H4 (cell line): ENCODE measurements at places on chromosomes 13 and 19. TPM values are rescaled to one million over a fixed set of nuclear protein-coding genes. Genes with fewer than 3 reads are reported as not detected.

- DNase-seq = no peak
These were observed 9.3 kb upstream of the RCBTB2 start for GRCh38 chr13:48542138-48542537.

DNA sequence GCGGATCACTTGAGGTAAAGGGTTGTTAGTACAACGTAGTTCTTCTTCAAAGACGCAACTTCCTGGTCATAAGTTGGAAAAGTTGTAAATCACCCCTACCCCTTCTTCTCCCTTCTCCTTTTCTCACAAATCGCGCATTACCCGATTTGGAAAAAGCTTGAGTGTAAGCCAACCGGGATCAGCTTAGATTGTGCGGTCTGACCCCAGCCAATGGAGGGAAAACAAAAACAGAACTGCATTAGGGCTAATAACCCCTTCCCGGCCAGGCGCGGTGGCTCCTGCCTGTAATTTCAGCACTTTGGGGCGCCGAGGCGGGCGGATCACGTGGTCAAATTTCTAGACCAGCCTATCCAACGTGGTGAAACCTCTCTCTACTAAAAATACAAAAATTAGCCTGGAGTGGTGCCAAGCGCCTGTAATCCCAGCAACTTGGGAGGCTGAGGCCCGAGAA, 806 bp downstream of the ZNF90 start:
- no peak for DNase-seq

- DNase-seq = no peak
These were observed 25.1 kb downstream of the TINCR start for GRCh38 chr19:5542665-5543064.

The LILRB2 gene
- not detected in 2 replicates for total RNA-seq

The NOTCH3 gene
- total RNA-seq = 1.1 and 1.5 TPM in 2 replicates

The ZNF714 gene
- total RNA-seq = 0.70 and 3.1 TPM in 2 replicates

DNA sequence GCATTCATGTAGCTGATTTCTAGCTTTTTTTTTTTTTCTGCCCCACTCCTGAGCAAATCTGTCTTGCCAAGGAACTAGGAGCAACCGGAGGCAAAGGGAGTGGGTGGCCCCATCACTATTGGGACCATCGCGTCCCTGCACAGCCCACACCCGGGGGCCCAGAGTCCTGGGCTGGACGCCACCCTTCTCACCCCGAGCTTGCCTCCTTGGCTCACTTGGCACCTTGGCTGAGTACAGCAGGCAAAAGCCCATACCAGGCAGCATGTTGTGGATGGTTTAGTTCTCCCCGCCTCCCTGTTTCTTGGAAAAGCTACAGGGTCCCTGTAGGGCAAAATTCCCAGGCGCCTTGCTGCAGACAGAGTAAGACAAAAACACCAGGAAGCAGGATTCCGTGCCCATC, 13.7 kb downstream of the SMIM24 start:
- no peak for DNase-seq

The FTL gene
- 22,782 and 25,960 TPM in 2 replicates for total RNA-seq

The NKG7 gene
- total RNA-seq = not detected in 2 replicates

DNA sequence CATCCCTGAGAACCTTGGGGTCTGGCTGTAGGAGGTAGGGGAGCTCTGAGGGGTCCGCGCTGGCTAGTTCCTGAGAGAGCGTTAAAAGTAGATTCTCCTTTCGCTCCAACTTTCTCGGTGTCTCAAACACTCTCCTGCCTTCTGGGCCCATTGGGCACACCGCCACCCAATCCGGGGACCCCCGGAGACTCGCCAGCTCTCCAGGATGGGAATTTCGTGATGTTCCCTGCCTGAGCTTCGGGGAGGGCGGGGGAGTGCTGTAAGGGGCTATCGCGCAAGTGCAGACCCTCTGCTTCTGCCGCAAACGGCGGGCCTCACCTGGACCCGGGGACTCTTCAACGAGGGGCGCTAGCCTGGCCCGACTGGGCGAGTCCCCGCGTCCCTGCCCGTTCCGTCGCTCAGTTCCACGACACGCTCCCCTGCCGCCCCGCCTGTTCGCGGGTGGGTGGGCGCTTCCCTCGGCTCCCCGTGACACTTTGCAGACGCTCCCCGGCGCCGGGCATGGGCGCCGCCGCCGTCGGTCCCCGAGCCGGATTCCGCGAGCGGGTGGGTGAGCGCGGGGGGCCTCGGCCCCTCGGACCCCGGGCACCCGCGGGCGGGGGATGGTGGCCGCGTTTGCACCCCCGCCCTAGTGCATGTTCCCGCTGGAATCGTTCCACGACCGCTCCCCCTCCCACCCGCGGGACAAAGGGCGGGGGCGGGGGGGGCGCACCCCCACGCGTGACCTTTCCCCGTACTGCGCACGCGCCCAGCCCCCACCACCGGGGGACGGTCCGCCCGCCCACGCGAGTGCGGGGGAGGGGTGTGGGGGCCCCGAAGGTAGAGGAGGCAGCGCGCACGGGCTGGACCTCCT, at the start of gene CCDC106:
TSS of gene CCDC106 (plus strand) at position 481 of the 853 bp plus-strand sequence. CDS start 835 bp downstream, outside the sequence.
- DNase-seq = no peak

The RCBTB1 gene
- 8.4 and 10.8 TPM in 2 replicates for total RNA-seq

DNA sequence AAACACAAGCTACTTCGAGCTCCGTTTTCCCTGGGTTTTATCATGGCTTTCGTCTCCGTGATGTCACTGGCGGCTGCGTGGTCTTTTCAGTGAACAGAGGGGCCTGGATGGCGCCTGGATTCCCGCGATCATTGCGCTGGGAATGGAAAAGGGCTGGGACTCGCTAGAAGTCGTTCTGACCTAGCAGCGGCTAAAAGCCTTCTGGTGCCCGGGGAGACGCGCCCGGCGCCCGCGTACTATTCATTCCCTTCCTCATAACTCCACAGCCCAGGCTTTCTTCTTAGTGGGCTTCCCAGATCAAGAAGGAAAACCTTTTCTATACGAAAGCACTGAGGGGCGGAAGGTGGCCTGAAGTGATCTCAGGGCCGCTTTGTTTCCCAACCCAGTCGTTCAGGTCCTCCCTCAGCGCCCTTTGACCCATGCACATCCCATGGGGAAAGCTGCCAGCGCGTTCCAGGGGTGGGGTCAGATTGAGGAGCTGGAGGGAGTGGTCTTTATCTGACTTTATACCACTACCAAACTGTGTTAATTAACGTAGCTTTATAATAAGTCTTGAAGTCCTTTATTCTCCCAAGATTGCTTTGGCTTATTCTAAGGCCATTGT, 96.6 kb downstream of the ELF1 start:
- no peak for DNase-seq

DNA sequence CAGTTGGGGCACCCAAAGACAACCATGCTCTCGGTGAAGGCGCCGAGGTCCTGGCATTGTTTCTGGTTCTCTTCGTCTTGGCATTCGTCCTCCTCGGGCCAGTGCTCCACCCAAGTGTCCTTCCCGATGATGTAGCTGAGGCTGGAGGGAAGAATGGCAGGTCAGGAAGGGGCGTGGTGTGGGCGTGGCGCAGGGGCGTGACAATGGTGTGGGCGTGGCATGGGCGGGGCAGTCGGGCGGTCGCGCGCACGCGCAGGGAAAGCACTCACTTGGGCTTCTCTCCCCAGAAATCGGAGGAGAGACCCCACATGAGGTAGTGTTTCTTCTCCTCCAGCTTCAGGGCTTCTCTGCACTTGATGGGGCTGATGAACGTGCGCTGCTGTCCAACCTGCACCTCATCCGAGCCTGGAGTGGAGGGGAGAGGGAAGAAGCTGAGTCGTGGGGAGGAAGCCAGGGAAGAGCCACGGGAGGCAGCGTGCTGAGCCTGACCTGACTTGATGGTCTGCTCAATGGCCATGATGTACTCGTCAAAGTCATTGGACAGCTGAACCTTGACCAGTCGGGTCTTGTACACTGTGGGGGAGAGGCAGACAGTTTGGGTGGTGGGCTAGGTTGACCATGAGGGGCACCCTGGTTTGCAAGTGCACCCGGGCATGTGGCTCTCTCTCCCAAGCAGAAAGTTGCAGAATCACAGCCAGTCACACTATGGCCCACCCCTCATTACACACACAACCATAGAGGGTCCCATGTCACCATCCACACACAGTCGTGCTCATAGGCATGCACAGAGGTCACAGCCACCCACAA, 8.1 kb upstream of the TNFSF14 start:
- no peak for DNase-seq

- DNase-seq = no peak
These were observed 76.0 kb upstream of the GPR12 start for GRCh38 chr13:26836626-26837025.

The ETFB gene
- 397 and 449 TPM in 2 replicates for total RNA-seq

DNA sequence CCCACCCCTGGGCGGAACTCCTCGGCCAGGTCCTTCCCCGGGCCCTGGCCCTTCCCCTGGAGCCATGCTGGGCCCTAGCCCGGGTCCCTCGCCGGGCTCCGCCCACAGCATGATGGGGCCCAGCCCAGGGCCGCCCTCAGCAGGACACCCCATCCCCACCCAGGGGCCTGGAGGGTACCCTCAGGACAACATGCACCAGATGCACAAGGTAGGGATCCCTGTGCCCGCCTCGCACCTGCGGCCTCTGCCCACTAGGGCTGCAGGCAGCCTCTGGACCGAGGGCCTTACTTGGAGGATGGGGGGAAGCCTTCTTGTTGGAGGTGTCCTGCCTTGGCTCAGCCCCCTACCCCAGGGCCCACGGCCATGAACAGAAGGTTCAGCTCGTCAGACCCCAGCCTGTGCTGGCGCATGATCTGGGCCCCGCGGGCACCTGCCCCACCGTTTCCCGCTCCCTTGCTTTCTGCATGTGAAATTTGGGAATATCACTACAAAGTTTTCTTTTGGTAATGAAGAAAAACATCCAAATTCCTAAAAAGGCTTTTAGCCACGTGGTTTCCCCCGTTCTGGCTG, 23.4 kb downstream of the SMARCA4 start:
- no peak for DNase-seq

The SLC17A7 gene
- total RNA-seq = 0.25 and 0.45 TPM in 2 replicates

- no peak for DNase-seq
These were observed 1.5 kb downstream of the GPR18 start for GRCh38 chr13:99256709-99257108.
